Stomach (tissue), 19 donors: ENCODE measurements at places on chromosomes 7 and 10. TPM values are rescaled to one million over a fixed set of nuclear protein-coding genes. Genes with fewer than 3 reads are reported as not detected.

- DNase-seq, result no peak
Observed at GRCh38 chr7:20296444-20296843, 34.3 kb upstream of the ITGB8 start.

DNA sequence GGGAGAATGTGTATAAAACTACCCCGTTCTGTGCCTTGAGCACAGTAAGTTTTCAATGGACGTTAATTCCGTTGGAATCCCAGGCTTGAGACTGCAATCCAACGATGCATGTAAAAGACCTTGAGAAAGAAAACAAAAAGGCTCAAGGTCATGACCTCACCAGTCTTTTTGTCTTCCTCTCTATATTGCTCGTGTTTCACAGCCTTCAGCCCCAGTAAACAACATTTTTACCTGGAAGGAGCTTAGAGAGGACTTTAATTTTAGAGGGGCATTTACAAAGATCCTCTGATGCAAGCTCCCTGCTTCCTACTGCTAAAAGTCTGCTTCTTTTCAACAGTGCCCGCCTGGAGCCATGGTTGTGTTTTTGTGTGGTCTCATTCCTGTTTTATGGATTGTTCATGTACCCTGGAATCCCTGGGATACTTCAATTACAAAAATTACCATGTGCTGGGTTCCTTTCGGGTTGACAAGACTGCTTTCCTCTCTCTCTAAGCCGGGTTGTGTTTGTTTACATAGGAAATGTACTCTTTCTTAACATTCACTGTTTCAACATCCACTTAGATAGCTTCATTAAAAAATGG lies 320.1 kb upstream of the NFE2L3 start:
- no peak for DNase-seq

- no peak for DNase-seq
Observed at GRCh38 chr7:150964593-150965111, 13.5 kb downstream of the KCNH2 start.

DNA sequence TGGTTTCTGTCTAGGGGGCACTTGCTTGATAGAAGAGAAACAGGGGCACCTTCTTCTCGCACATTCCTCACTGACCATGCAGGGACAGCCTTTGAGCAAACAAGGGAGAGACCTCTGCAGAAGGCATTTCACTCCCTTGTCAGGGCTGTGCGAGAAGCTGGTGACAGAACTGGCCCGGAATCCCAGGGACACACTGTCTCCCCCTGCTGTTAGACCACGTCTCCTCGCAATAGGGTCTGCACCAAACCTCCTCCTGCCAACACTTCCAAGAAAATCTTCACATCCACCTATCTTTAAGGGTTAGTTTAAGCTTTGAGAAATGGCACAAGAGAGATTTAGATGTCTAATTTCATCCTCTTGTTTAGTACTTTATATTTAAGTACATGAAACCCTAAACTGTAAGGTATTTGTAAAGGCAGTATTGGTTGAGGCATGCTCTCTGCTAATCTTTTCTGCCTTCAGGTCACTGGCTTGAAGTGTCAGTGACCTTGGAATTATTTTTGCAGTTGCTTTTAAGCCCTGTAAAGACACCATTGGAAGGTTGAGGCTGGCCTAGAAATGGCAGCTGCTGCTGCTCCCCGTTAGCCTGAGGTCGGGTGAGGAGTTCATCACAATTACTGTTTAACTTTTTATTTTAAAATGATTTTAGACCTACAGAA lies 37.0 kb downstream of the RBM20 start:
- DNase-seq, result peak; percentile 79

- DNase-seq, result no peak
Observed at GRCh38 chr7:100496509-100496908, 12.8 kb downstream of the NYAP1 start.

PTF1A gene
- total RNA-seq, result not detected

DNA sequence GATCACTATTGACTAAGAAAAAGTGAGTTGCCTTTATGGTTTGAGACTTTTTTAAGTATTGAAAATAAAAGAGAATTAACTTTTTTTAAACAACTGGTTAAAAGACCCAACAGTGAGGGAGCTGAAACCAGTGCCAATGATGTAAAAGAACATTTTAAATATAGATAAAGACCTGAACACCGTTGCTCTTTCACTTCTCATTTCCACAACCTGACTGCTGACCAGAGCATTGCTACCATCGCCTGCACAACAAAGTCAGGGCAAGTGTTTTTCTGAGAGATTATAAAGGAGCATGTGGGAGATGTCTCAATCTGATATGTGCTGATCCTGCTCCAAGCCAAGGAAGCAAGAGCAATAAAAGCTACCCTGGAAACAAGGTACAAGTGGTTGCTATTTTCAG lies 34.7 kb downstream of the IMMP2L start:
- DNase-seq, result no peak

ADAM22 gene
- 16.8 TPM for total RNA-seq

- no peak for DNase-seq
Observed at GRCh38 chr7:1236132-1236661, 3.5 kb downstream of the UNCX start.

GRCh38 chr7:108810756-108811385 lies 241.2 kb downstream of the DNAJB9 start:
- DNase-seq, result no peak

- DNase-seq, result peak; percentile 40
Observed at GRCh38 chr7:155458111-155458877, at the start of gene EN2. Gene EN2, plus strand, starts transcription at chr7:155458129. Its CDS starts 249 bp downstream, at chr7:155458378.
